ENCODE measurements at places on chromosomes 16 and 17.

GRCh38 chr17:64661976-64662773 lies at the start of gene SMURF2:
Gene SMURF2 (minus strand): TSS chr17:64662307. CDS start chr17:64661880, 427 bp downstream.
- DNase-seq = peak; percentile 83

DNA sequence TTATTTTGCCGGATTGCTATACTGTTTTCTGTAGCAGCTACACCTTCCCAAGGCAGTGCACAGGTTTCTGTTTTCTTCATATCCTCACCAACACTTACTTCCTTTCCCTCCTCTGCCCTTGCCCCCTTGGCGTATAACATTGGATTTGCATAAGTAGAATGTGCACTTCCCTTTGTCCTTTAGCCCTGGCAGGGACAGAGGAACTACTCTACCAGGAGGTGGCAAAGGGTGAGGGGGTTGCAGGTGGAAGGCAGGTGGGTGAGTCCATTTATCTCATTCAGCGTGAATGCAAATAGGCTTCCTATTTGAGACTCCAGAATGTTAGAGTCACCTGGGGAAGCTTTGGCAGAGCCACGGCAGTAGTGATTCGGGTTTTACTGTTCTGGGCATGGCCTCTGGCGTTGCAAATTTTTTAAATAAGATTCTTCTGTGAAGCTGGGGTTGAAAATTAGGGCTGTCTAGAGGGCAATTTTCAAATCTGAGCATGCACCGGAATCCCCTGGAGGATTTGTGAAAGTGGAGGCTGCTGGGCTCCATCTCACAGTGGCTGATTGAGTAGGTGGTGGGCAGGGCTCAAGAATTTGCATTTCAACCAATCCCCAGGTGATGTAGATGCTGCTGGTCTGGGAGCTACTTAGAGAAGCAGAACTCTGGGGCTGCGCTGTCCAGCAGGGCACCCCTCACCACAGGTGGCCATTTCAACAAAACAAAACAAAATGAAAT lies 84.7 kb downstream of the PLCG2 start:
- peak; percentile 10 for DNase-seq

DNA sequence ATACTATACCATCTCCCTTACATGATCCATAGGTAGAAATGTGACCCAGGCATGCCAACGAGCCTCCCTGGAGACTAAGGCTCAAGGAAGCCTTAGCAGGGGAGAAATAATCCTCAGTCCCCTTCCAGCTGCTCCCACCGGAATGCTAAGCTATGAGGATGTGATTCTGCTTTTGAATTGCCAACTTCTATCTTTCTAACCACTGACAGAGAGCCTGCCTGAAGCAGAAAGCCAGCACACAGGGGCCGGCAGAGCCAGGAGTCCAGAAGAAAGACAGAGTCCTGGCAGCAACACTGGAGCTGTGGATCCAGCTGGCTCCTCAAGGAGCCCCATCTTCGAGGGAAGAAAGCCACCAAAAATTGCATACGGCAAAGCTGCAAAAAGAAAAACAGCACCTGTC lies 579.6 kb upstream of the CDH5 start:
- no peak for DNase-seq

GRCh38 chr16:66041907-66042306 lies 324.6 kb upstream of the CDH5 start:
- no peak for DNase-seq

GRCh38 chr17:76076146-76076764 lies 1.7 kb downstream of the GALR2 start:
- DNase-seq = no peak

- no peak for DNase-seq
Observed at GRCh38 chr16:54459509-54460262, 173.1 kb upstream of the IRX3 start.

DNA sequence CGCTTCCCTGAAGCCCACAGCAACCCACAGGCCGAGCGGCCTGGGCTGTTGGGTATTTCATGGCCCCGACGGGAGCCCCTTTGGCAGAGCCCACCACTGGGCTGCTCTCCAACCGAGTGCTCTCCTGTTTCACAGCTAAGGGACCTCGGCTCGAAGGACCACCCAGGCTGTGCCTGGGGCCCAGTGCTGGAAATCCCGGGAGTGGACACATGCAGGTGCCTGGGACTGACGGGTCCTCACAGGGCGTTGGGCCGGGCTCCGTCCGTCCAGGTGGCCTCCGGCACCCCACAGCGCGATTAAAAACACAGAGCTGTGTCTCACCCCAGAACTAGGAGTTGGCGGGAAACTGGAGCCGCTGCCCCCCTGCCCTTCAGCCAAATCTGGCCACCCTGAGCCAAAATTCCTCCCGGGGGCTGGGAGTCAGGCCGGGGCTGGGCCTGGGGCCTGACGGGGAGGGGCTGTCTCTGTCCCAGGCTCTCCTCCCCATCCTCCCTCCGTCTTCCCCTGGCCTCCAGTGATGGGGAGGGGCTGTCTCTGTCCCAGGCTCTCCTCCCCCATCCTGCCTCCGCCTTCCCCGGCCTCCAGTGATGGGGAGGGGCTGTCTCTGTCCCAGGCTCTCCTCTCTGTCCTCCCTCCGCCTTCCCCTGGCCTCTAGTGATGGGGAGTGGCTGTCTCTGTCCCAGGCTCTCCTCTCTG lies 14.1 kb downstream of the UTS2R start:
- no peak for DNase-seq

- DNase-seq = no peak
Observed at GRCh38 chr16:54455030-54455725, 168.6 kb upstream of the IRX3 start.

DNA sequence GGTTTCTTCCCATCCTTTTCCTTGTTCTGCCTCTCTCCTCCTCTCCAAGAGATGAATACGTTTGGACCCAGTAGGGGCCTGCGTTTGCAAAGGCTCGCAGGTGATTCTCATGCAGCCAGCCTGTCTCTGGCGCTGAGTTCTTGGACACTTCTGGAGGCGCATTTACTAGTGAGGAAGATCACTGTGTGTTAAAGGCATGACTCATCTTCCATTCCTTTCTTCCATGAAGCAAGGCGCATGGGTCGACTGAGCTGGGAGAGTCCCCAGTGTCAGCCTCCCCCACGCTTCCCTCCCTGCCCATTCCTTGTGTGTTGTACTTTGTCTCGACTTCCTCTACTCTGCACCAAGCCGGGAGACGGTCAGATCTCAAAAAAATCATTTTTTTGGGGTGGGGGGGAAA lies 159.9 kb upstream of the EEF2KMT start:
- DNase-seq = no peak

GRCh38 chr17:29257756-29258155 lies 11.1 kb downstream of the CRYBA1 start:
- DNase-seq = no peak

- DNase-seq = no peak
Observed at GRCh38 chr16:73058221-73058615, 10.3 kb upstream of the ZFHX3 start.

DNA sequence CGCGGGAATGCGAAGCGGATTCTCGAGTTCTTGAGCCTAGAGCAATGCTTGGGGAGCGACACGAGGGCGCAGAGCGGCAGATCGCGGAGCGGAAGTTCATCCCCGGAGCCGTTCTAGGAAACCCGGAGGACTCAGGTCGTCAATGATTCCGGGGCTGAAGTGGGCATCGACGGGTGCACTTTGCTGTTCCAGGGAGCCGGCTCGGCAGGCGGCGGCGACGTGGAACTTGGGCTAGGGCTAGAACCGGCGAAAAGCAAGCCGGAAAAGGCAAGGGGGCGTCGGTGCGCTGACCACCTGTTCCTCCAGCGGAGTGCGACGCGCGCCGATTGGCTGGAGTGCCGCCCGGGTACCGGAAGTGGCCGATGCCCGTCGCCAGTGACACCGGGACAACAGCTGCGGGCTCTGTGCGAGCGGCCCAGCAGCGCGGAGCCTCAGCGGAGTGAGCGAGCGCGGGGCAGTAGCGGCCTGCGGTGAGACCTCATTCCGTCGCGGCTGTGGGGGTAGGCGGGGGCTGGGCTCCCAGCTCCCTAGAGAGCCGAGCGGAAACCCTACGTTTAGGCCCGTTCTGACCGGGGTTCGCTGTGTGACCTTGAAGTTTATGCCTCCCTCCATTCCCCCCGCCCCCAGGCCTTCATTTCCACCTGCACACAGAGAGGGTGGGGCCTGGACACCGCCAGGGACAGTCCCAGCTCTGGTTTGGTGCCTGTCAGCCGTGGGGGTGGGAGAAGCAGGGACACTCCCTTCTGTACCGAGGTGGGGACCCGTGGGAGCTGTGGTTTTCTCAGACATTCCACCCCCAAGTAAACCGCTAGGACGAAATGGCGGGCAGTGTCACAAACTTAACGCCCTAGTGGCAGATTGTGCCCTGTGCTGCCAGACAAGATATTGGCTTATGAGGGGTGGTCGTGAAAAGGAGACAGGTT lies at the start of gene ZFP3:
TSS of gene ZFP3 (plus strand) at position 362 of the 923 bp plus-strand sequence. CDS start 13,038 bp downstream, outside the sequence.
- peak; percentile 66 for DNase-seq

DNA sequence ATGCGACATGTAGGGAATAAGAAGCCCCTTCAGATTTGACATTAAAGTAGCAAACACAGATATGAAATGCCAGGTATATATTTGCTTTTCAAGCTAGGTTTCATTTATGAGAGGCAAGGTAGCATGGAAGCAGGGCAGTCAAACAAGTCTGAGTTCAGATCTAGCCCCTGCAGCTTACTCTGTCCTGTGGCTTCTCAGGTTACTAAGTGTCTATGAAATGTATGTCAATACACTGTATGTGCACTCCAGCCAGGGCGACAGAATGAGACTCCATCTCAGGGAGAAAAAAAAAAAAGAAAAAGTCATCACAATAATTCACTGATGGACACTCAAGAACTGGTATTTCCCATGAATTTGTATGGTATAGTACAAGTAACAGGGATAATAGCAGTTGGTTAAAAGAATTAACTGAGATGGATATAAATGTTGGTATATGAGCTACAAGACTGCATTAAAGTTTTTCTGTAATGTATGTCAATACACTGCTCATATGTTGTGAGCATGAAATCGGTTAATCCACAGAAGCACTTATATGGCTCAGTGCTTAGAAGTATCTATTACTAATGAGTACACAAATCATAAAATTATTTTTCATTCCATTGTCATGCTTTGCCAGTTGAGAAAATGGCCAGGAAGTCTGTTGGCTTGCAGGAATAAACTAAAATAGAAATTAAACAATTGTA lies 2.9 kb upstream of the WSB1 start:
- no peak for DNase-seq

- no peak for DNase-seq
Observed at GRCh38 chr16:22357635-22357971, 16.8 kb downstream of the CDR2 start.

GRCh38 chr16:58462089-58462488 lies 37.9 kb upstream of the NDRG4 start:
- no peak for DNase-seq

DNA sequence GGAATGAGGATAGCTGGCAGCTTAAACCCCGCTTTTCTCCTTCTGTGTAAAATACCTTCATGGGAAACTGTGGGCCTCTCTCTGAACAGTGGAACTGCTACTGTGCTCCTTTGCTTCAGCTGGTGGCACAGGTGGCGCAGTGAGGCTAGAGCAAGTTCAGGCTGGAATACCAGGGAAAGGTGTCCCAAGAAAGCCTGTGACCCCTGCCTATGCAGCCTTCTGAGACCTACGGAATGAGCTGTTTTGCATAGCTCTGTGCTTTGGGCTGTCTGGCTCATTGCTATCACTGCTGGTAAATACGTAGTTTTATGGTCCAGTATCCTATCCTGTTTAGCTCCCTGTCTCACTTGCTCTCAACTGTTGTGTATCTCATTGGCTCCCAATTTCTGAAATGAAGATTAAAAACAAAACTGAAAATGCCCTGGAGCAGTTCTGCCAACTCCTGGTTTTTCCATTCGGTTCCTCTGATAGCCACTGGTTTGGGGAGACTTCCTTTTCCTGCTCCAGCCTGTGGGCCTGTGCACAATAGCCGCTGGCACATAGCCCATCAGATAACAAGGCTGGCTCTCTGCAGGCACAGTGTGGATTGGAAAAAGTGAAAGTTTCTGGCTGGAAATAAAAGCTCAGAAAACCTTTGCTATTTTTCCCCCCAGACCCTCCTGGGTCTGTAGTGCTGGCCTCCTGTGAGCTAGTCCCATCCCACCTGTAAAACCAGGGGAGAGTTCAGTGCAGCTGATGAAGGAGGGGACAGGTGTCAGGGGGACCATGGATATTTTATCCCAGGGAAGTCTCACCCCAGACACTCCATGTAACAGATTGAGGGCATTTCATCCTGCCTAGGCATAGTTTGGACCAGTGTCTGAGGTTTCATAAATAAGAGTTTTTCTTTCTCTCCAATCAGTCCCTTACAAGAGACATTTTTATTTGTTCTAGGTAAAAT lies 24.0 kb downstream of the LIMD2 start:
- peak; percentile 90 for DNase-seq

All from NCI-H2081 (cell line).